ENCODE measurements at places on chromosomes 16 and 17.

DNA sequence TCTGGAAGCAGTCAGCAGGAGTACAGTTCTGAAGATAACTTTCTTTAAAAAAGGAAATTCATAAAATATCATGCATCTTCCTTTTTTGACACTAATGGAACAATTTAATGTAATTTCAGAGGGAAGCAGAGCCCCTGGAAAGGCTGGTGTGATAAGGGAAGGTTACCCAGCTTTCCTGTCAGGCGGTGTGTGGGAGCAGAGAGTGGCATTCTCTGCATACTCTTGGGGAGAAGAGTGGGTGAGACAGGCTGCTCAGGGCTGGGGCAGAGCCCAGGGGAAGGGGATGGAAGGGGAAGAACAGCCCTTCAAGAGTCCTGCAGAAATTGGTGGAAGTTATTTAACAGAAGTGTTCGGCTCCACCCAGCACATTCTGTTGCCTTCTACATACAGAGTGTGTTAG, 84.7 kb downstream of the PRKCB start:
- DNase-seq = no peak

DNA sequence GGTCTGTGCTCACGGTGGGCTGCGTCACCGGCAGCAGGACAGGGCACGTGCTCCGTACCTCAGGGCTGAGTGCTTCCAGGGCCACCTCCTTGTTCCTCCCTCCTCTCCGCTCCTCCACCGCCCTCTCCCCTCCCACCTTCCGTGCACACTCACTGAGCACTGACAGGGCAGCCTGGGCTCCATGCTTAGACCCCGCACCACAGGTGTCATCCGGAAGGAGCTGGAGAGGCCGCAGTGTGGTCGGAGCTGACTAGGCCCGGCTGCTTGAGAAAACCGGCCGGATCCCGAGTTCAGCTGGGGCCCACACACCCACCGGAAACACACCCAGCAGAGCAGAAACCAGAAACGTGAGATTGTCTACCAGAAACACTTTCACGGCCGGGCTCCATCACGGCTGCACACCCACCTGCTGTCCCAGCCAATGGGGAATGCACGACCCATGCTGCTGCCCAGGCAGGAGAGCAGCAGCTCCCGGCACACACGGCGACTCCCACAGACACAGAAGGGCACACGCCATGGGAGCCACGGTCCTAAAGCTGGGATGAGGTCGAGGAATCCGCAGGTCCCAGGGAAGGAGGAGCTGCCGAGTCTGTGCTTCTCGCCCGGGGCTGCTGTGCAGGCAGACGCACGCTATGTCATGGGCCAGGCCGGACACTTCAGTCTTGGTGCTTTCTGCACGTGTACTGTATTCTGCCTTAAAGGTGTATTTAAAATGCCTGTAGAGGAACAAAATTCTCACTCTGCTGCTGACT, 55.0 kb upstream of the ZNF469 start:
- DNase-seq = no peak

DNA sequence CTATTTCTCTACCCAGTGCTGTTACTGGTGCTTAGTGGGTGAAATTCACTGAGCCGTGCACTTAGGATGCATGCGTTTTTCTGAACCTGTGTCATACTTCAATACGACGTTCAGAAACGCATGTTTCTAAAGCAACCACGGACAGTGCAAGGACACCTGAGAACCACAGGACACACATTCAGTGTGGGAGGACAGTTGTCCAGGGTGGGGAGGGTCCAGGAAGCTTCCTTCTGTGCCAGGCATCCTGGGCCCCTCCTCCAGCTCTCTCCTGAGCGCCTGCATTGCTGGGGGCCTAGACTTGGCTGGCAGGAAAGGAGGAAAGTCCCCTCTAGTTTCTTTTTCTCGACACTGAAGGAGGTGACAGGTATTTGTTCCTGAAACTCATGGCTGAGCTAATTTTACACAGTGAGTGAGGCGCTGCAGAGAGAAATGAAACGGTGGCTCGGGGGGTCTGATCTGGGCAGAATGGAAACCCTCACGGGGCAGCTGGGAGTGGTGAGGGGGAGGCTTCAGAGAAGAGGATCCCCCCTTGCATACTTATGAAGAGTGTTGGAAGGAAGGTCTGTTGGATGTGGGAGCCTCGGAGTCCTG, 89.9 kb downstream of the IRF8 start:
- DNase-seq = no peak

DNA sequence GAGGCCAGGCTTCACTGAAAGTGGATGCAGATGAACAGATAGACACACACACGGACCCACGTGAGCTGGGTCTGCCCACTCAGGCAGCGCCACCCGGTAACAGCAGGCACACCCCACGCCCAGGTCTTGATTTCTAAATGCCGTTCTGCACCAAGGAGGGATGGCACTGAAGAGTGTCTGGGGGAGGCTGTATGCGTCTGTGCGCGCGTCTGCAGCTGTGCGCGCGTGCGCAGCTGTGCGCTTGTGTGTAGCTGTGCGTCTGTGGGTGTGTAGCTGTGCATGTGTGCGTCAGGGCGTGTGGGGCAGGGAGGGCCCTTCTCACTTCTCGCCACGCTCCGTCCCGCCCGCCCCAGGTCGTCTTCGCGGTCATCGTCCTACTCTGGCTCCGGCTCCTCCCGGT, 15.5 kb upstream of the IL17C start:
- no peak for DNase-seq
